ENCODE measurements at places on chromosomes 1 and 21.

DNA sequence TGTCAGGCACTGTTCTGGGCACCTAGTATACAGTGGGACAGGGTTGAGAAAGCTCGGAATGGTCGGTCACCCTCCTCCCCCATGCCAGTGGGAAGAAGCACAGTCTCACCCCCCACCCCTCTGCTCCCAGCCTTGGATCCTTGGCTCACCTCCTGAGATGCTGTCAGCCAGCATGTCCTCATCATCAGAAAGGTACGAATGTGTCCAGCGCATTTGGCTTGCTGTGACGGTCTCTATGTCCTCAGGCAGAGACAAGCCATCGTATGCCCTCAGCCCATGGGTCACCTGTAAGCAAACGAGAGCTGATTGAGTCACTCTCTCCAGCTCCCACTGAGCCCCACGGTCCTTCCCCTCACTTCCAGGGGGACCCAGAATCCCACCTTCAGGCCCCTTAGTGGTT is 41.1 kb downstream of the HSPG2 start:
- no peak for DNase-seq

DNA sequence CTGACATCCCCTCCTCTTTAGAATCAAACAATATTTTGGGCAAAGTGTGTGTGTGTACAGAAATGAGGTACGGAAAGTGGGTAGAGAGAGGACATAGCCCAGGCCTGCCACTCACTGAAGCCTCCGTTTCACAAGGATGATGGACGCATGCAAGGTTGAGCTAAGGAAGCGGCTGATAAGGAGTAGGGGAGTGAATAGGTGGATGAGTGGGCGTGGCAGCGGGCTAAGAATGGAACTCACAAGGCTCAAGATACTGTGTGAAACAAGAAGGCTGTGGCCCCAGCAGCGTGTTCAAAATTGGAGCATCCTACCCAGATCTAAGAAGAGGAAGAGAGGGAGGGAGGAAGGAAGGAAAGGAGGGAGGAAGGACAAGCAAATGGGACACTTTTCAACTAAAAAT is 37.5 kb downstream of the VWA5B1 start:
- DNase-seq: no peak

- DNase-seq: peak; percentile 35
Observed at GRCh38 chr1:234772345-234773147, 162.6 kb upstream of the IRF2BP2 start.

DNA sequence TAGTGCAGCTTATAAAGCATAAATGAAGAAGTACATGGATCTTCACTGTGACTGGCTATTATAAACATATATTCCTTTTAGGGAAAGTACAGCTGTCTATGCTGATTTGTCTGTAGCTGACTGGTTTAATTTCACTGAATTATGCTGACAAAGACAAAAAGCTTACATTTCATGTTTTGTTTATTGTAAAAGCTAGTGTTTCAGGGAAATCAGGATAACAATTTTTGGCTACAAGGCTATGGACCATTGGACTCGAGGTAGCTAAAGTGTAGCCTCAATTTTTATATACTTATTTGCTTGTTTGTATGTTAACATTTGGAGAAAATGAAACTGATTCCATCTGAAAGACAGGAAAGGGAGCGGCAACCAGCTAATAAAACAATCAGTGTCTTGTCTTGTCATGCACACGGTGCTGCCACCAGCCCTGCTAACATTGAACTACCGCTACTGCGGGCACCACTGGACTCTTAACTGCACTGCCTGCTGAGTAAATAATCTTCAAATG is 480.2 kb downstream of the COL11A1 start:
- DNase-seq: no peak

- no peak for DNase-seq
Observed at GRCh38 chr1:30063621-30064280, 659.6 kb downstream of the MATN1 start.

GRCh38 chr21:29302359-29302875 is 3.7 kb downstream of the BACH1 start:
- DNase-seq: no peak

DNA sequence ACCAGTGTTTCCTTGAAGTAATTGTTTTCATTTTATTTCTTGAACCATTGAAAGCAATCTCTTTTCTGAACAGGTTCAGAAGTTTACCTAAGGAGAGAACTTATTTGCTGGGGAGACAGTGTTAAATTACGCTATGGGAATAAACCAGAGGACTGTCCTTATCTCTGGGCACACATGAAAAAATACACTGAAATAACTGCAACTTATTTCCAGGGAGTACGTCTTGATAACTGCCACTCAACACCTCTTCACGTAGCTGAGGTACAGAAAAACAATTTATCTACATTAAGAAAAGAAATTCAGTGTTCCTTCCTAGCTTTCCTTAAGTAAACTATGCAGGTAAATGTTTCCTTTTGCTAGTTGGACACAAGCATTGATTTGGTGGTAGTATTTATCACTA is 27.4 kb downstream of the AGL start:
- DNase-seq: no peak

- no peak for DNase-seq
Observed at GRCh38 chr1:75855010-75855409, 58.3 kb downstream of the MSH4 start.

DNA sequence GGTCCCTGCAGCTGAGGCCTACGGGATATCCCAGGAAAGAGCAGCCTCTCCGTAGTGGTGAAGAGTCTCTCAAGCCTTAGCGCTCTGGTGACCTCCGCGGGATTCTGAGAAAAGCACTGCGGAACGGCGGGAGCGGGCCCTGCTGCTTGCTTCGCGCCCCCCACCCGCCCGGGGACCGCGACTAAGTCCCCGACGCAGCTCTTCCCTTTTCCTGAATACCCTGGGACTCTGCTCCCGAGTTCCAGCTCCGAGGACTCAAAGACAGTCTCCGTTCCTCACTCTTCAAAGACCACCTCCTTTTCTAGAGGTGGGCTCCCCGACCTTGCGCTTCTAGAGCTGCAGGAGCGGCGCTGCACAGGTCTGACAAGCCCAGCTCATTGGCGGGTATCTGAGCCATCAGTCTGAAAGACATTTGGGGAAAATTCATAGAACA is 3.6 kb upstream of the PRRX1 start:
- peak; percentile 48 for DNase-seq

DNA sequence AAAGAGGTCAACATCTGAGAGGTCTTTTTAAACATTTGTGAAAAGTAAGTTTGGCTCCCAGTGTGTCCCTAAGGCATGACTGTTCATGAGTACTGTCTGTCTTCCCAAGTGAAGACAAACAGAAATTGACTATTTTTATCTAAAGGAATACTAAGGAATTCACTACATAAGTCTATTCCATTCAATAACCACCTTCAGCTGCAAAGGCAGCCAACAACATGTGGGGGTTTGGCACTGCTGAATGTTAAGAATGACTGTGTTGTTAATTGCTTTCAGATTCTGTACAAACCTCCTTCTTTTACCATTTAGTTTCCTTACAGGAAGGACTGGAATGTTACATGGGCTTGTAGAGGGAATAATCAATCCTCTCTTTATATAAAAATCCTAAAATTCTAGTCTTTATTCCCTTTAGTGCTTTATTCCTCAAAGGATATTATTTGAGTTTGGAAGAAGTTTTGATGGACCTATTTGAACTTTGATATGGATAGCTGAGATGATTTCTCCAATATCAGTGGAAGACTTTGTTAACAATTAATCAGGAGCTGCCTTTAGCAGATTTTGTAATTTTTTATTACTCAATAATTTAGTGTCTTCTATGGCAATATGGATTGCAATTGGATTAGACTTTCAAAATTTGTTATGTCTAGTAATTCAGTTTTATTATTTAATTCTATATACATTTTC is 201.7 kb upstream of the CHRM3 start:
- no peak for DNase-seq

DNA sequence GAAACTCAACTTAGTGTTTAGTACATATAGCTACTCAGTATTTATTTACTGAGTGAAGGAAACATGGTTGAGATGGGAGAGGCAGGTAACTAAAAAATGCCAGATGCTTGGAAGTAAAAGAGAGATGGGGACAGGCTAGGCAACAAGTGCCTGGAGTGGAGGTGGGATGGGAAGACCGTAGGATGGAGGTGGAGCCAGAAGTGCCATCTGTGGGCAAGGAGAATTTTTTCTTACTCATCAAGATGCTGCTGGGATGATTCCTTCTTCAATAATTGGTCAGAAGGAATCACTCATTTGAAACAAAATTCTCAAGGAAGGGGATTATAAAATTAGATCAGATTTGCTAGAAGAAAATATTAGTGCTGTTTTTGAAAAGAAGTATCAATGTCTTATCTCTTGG is 72.9 kb downstream of the IFI44 start:
- DNase-seq: no peak

DNA sequence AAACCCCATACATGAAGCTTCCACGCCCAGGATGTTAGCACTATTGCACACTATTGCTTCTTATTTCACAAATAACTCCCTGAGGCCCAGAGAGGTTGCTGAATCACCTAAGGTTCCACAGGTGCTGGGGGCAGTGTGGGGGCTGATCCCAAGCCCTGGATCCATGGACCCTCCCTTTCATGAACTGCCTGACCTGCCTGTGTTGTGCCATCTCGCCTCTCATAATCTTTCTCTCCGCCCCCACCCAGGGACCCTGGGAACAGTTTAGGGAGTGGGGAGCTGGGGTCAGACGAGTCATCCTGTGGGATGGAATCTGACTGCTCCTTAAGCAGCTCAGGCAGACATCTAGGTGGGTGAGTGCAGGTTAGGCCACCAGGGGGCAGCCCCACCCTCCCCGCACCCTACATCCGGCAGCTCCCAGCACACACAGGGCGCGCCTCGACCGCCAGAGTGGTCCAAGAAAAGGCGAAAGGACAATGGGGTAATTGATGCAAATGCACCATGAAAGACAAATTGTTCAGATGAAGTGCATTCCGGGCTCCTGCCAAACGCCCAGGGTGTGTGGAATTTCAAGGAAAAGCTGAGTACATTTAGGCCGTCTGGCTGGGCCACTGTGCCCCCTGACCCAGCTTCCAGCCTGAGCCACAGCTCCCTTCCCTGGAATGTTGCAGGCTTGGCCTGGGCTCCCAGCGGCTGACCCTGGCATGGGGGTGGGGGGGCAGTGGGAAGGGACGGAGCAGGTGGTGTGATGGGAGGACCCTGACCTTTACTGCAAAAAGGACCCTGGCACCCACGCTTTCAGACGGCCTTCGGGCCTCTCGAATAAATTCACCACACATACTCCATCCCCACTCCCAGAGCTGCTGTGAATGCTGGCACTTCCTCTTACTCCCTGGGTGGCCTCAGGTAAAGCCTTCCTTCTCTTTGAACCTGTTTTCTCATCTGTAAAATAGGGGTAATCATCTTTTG is 20.8 kb downstream of the PHLDA3 start:
- peak; percentile 64 for DNase-seq

- no peak for DNase-seq
Observed at GRCh38 chr21:32956061-32956656, 69.6 kb upstream of the OLIG2 start.

DNA sequence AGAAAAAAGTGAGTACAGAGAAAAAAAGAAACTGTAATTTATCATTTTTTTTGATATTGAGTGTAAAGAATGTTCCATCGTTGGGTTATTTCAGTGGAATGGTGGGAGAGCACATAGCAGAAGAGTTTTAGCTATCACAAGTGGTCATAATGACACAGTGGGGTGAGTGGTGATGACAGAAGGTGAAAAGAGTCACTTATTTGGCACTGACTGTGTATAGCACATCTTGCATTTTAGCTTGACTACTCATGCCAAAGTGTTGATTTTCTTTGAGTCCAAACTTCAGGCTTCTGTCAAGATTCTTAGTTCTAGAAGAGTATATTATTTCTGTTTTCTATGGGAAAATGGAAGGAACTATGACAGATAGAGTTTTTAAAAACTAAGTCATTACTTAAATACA is 261.2 kb downstream of the GRIK1 start:
- DNase-seq: no peak

GRCh38 chr1:234478152-234478480 is 863 bp downstream of the TARBP1 start:
- peak; percentile 65 for DNase-seq

GRCh38 chr21:31623664-31624063 is 35.8 kb upstream of the SOD1 start:
- no peak for DNase-seq

DNA sequence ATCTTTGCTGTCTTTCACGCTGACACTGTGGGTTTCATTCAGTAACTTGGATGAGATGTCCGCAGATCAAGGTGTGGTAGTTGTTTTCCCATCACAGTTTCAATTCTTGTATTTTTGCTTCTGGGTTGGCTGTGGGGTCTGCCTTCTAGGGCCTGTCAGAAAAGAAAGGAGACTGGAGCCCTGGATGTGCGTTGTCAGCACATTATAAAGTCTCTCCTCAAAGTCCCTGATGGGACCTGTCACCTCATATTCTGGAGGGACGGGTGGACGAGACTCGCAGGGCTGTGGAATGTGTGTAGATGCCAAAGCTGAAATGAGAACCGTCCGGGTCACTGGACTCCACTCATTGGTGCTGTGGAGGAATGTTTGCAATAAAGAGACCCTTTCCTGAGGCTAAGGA is 11.3 kb downstream of the IGSF5 start:
- DNase-seq: no peak

DNA sequence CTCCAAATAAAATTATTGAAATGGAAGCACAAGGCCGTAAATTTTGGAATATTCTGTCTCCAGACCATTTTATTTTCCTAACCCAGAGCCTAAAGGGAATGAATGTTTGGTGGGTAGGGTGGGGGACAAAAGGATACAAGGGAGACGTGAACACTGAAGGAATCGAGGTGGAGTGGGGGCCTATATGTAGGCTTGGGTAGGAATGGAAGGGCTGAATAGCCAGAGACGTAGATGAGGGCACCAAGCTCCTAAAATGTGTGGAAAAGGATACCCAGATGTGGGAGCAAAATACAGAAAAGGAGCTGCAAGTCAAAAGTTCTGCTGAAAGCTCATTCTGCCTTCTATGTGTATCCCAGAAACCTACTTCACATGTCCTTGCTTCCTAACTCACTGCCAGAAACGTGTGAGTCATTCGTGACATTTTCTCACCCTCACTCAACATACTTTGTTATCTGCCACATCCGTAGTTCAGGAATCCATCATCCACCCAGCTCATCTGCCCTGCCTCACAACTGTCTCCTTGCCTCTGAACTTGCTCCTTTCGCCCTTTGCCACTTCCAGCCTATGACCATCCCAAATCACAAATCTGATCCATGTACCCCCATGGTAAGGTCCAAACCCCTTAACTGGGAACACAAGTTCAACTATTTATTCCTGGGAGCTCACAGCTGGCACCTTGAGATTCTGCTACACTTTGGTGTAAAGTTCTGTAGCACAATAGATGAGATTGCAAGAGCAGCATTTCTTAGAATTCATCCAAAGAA is 84.1 kb upstream of the PRDX6 start:
- no peak for DNase-seq

DNA sequence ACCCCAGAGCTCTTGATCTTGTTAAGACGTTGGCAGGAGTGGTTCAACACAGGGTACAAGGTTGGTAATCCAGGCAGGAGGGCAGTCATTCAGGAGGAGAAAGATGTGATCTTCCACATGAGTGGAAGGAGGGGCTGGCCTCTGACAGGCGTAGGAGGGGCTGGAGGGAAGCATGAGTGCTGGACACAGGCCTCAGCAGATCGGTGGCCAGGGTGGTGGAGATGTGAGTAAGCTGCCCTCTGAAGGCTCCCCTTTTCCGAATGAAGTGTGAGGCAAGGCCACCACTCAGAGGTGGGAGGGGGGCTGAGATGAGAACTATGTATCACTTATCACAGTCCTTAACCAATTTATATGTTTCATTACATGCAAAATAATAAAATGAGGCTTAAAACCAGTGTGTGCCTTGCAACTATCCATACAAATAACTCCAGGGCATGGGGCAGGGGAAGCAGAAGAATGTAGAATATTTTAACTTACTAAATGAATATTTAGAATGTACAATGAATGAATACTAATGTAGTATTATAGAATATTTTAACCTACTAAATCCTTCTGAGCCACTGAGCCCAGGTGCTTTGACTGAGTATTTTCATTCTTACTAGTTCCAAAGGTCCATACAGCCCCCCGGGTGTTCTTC is 103.5 kb upstream of the TLR5 start:
- no peak for DNase-seq

Measured in right kidney (tissue), 9 donors.